ENCODE measurements at places on chromosomes 2 and 18.
A peak's percentile ranks its signal among the peaks of the same experiment; 100 is the strongest.

- no peak for DNase-seq
Observed at GRCh38 chr2:137886083-137886831, 78.0 kb upstream of the HNMT start.

DNA sequence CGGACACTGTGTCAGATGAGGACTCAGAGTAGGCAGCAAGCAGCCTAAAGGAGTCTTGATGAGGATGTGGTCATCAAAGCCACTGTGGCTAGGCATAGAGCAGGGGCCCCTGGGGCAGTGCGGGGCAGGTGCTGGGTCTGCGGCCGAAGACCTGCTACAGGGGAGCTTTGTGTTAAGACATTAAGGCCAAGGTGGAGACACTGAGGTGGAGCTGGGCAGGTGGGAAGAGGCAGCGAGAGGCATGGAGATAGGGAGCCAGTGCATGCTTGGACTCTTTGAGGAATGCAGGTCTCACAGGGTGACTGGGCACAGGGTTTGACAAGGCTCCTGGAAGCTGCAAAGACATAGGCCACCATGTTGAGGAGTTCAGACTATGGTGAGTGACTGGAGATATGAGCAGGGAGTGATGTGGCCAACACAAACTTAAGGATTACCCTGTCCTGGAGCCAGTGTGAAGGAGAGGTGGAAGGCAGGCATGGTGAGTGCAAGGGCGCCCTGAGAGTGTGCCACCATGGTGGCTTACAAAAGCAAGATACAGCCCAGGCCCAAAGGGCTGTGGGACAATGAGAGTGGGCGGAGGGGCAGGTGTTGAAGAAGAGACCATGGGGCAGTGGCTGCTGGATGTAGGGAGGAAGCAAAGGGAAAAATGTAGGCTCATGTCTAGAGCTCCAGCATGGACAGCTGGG is 450.9 kb upstream of the HS6ST1 start:
- DNase-seq, result no peak

DNA sequence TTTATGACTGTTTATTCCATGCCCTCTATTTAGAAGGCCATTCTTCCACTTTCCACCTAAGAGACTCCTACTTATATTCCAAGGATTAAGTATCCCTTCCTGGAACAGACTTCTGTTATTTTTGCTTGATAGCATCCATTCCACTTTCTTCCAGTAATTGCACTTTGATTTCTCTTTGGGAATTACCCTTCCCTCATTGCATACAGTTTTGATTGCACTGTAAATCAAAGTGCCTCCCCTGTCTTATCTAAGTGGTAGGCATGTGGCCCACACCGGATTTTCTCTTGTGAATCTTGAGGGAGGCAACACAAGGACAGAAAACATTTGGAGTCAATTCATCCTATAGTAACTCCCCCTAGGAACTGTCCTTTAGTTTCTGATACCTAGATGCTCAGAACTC is 120.4 kb downstream of the PDE11A start:
- DNase-seq, result no peak

GRCh38 chr2:46913471-46914381 is 1.9 kb downstream of the MCFD2 start:
- DNase-seq, result peak; percentile 81

GRCh38 chr18:68769461-68769860 is 28.4 kb upstream of the CCDC102B start:
- no peak for DNase-seq

DNA sequence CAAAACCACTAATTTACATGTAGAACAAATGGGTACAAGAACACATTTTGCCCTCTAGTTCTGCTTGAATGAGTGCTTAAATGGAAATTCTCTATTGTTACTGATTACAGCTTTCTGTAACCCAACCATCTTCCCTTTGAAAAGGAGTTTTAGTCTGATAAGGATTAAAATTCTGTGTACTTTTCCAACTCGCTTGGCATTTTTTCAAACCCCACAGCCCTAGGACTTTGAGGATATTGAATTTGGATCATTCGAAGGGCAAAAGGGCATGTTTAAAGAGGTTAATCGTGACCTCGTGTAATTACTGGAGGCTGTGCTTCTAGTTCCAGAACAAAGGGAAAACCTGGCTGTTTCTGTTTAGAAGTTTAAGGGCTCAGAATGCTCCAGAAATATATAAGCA is 432.3 kb downstream of the PID1 start:
- no peak for DNase-seq

- no peak for DNase-seq
Observed at GRCh38 chr2:96356889-96357288, 21.3 kb downstream of the NCAPH start.

DNA sequence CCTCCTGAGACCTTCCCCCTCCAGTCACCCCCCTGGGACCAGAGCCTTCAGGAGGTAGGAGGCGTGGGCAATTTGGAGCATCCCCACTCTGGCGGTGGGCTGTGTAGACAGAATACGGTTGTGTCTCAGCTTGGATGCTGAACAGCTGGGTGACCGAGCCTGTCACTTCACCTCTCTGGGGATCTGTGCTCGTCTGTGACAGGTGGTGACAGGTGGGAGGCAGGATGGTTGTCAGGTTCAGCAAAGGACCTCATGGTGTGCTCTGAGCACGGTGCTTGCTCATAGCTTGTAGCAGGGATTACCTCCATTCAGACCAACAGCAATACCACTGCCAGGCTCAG is 186.5 kb upstream of the HS6ST1 start:
- DNase-seq, result no peak

DNA sequence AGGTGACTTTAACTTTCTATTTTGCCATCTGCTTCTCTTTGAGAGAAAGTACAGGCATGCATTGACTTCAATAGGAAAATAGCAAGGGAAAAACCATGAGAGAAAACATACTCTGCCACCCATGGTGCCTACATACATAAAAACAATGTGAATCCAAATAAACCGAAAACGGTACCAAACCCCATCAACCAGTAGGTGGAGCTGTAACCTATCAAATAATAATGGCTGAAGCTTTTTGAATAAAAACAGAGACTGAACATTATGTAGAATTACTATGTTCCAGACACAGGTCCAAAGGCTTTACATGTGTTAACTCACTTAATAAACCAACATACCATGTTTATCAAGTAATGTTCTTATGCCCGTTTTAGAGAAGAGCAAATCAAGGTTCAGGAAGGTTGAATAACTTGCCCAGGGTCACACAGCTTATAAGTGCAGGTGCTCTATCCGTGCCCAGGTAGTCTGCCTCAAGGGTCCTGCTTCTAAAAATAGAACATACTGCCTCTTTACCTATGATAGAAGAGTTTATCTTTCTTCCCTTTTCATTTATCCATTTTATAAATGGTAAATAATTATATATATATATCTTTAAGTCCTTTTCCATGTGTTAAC is 293.9 kb upstream of the SYT4 start:
- peak; percentile 9 for DNase-seq

DNA sequence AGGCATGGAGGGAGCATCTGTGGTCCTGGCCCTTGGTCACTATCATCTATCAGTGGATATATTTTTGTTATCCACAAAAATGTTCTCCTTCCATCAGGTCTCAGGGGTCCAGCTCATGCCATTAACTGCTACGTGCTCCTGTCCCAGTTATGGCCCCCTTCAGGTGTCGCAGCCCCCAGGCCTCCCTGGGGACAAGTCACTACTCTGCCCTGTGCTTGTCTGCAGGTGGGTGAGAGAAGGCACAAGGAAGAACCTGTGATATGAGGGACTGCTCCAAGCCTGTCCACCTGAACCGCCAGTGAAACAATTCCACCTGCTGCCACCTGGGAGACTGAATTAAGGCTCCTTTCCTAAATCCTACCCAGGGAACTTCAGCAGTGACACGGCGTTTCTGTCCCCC is 229.6 kb upstream of the ID2 start:
- no peak for DNase-seq

DNA sequence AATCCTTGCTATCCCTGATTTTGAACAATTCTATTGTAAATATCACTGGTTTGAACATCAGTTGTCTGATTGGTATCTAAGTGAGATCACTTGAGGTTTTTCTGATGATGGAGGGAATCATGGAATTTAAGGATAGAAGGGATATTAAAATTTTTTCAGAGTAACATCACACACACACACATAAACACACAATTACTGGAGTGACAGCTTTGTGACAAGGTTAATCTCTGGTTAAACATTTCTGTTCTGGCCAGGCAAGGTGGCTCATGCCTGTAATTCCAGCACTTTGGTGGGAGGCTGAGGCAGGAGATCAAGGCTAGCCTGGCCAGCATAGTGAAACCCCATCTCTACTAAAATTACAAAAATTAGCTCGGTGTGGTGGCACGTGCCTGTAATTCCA is 85.3 kb downstream of the SOCS6 start:
- DNase-seq, result peak; percentile 17

- no peak for DNase-seq
Observed at GRCh38 chr2:39595116-39595515, 70.6 kb upstream of the TMEM178A start.

DNA sequence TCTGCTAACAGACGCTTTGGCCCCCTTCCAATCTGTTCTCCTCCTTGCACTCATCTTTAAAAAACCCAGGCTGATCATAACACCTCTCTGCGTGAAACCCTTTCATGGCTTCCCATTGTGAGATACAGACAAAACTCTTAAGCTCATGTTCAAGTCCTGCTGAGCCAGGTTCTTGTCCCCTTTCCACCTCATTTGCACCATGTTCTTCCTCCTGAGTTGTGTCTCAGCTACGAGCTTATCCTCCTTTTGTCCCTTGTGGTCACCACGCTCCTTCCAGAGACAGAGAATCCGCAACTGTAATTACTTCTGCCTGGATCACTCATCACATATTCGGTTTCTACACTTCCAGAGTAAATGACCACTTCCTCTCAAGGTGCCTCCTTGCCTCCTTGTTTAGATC is 238.8 kb downstream of the ACTR3 start:
- DNase-seq, result no peak

GRCh38 chr2:133835821-133836619 is 267.8 kb upstream of the NCKAP5 start:
- DNase-seq, result peak; percentile 18

DNA sequence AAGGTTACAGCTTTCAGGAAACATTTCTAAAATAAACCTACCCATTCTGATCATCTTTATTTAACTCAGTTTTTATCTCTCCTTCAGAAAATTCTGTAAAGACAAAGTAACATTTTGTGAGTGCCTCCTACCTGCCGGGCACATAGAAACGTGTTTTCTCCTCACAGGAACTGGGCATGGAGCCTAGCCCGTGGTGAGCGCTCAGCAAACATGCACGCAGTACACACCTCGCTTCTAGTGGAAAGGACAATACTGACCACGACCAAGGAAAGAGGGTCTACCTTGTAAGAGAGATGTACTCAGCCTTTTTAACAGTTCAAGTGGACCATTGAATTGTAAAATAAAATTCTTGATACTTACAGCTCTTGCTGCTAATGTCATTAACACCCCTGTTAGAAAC is 24.8 kb upstream of the KIDINS220 start:
- DNase-seq, result no peak

DNA sequence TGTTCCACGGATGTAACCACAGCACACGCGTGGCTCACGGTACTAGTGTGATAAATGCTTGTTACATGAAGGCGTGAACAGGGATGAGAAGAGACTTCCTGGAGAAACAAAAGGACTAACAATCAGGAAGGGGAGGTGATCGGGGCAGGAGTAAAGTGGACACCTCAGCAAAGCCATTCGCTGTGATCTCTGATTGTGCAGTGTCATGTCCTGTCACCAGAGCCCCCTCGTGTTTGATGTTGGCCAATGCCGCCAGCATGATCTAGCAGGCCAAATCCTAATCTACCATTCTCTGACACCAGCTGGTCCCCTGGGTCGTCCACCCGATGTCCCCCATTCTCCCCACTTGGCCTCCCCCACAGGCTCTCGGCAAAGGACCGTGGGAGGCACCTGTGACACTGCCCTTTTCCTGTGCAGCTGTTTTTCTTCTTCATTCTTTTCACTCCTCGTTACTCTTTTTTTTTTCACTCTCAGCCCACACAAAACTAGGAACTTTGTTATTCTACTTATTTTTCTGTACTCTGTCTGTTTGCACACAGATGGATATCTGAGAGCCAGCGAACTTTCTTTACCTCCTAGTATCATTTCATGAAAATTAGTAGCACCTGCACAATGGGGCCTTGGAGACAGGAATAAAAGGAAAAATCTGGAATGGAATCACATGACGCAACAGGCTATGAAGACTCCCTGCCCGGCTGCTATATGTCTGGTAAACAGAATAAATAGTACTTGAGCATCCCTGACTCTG is 146.8 kb downstream of the TGIF1 start:
- DNase-seq, result no peak

- peak; percentile 26 for DNase-seq
Observed at GRCh38 chr2:119760956-119761275, 1.2 kb downstream of the PTPN4 start.

GRCh38 chr18:66792466-66792865 is 188.6 kb upstream of the CDH19 start:
- DNase-seq, result no peak

Measured in HCEC 1CT (cell line).